Fibroblast of skin of right biceps (primary cell): ENCODE measurements at places on chromosomes 6 and 20.

- DNase-seq, result no peak
Measured at GRCh38 chr6:156390621-156391020, 386.6 kb upstream of the ARID1B start.

GRCh38 chr6:162576016-162576415 lies 151.6 kb downstream of the PRKN start:
- DNase-seq, result peak; percentile 27

- DNase-seq, result peak; percentile 8
Measured at GRCh38 chr6:20661721-20662120, 127.5 kb downstream of the CDKAL1 start.

DNA sequence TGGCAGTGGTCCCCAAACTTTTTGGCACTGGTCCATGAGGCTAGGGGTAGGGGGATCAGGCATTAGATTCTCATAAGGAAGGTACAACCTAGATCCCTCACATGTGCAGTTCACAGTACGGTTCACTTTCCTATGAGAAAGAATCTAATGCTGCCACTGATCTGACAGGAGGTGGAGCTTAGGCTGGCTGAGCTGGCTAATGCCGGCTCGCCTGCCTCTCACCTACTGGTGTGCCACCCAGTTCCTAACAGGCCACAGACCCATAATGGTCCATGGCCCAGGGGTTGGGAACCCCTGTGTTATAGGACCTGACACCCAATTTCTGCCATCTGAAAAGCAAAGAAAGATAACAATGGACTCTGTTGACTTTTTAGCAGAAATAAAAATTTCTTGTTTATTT lies 199.6 kb downstream of the GMPR start:
- no peak for DNase-seq

- peak; percentile 88 for DNase-seq
Measured at GRCh38 chr20:1322511-1323245, 6.3 kb downstream of the SDCBP2 start.
